SHP77 treated with DMSO at 0.1 percent for 48 hours (cell line): ENCODE measurements at places on chromosomes 3 and 15.

GRCh38 chr3:68876112-68876713, 56.1 kb downstream of the TAFA4 start:
- peak; percentile 20 for DNase-seq

DNA sequence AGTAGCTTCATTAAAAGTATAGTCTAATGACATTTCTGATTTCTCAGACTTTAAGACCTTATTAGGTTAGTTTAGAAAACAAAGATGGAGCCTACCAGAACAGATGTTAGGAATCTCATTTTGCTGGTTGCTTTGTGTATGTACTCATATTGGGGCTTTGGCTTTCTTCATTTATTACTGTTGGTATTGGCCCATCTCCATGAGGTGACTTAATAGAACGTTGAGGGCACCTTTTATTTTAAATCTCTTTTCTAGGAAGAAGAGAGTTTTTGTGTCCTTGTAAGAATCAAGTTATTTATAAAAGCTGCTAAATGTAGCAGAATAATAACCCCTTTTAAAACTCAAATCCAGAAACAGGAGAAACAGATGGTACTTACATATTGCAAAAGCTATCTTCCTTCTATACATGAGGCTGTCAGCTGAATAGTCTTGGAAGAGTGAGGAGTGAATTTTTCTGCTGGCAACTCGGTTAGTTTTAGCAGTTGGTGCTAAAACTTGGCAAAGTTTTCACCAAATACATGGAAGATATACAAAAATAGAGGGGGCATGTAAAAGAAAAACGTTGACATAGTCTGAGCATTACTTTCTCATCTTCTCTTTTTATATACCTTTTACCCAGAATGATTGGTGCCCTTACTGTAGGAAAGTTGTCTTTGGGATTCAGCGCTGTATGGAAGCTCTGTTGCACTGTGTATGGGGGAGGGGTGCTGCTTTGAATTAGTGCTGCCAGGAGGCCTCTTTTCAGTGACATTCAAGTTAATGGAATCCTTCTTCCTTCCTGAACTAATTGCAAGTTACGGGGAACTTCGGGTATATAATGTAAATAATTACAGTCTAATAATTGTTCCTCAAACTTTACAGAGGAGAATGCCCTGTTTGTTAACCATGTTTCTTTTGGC, 35.8 kb downstream of the CTNNB1 start:
- DNase-seq = no peak

GRCh38 chr3:52402706-52403270, 42.1 kb downstream of the SEMA3G start:
- DNase-seq = no peak

- DNase-seq = no peak
These were observed 43.7 kb downstream of the PARP15 start for GRCh38 chr3:122621112-122621511.

DNA sequence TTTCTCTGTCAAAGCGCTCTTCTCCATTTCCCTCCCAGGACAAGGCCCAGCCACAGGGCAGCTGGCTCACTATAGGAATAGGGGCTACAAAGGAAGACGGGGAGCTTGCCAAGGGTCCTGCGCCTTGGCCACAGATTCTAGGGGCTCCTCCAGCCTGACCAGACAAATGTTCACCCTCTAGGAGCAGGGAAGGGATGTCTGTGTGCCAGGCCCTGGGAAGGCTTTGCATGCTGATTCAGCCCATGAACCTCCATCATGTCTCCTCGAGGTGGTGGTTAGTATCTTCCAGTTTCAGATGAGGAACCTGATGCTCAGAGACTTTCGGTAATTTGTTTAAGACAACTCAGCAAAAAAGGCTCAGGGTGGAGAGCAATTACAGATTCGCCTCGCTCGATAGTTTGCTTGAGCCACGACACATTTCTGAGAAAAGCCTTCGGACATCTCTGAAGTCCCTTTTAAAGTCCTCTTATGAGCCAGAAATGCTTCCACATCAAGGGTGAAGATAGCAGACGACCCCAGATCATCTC, 110.0 kb downstream of the XXYLT1 start:
- no peak for DNase-seq

- DNase-seq = no peak
These were observed 16.2 kb downstream of the TERC start for GRCh38 chr3:169748670-169749069.

DNA sequence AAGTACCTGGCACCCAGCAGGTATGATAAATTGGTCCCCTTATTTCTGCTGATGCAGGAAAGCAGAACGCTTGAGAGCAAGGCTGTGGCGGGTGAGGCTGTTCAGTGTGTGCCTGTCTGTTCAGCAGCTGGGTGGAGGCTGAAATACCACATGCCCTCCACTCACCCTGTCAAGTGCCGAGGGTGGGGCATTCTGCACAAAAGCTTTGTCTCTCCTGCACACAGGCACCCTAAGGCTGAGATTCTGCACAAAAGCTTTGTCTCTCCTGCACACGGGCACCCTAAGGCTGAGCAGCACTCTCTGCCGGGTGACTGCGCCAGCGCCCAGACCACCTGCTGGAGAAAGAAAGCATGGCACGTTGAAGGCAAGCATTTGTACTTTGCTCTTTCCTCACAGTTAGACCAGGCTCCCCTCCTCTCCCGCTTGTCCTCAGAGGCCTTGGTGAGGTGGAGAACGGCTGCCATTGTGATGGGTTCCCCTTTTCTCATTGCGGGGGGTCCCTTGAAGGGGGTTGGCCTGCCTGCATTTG, 97.5 kb downstream of the BDH1 start:
- DNase-seq = no peak

DNA sequence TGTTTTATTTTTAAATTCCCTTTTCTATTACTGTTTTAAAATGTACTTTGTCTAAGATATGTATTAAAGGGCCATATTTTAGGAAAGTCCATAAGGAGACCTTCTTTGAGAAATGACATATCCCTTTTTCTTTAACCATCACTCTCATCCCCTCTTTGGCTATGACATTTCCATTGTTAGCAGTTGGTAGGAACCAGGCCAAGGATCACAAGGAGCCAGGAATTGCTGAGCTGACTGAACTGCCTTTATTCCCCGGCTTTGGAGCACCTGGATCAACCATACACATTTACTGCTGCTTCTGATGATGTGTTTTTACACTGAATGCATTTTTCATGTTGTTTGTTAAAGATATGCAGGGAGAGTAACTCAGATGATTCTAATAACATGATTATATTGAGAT, 79.7 kb downstream of the HHLA2 start:
- DNase-seq = no peak

GRCh38 chr3:190229632-190230424, 92.4 kb downstream of the CLDN1 start:
- DNase-seq = no peak

DNA sequence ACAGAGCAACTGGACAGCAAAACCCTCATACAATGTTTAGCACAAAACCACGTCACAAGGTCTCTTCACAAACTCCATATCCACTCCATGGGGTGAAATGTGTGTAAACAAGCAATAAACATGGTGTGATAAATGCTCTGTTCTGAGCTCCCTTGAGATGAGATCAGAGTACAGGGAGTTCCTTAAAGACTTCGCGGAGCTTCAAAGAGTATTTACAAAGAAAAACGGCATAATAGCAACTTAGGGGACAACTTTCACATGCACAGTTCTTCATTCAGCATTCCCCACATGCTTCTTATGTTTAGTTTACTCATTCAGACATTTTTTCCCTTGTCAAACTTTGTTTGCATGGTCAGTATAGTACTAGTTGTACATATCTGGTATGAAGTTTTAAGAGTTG, 52.5 kb upstream of the SUCLG2 start:
- no peak for DNase-seq

GRCh38 chr3:129366312-129366831, 62.1 kb downstream of the EFCAB12 start:
- DNase-seq = no peak
